ENCODE measurements at places on chromosomes 7 and 10.

GRCh38 chr7:84231157-84231556 lies 36.6 kb upstream of the SEMA3A start:
- DNase-seq: no peak

DNA sequence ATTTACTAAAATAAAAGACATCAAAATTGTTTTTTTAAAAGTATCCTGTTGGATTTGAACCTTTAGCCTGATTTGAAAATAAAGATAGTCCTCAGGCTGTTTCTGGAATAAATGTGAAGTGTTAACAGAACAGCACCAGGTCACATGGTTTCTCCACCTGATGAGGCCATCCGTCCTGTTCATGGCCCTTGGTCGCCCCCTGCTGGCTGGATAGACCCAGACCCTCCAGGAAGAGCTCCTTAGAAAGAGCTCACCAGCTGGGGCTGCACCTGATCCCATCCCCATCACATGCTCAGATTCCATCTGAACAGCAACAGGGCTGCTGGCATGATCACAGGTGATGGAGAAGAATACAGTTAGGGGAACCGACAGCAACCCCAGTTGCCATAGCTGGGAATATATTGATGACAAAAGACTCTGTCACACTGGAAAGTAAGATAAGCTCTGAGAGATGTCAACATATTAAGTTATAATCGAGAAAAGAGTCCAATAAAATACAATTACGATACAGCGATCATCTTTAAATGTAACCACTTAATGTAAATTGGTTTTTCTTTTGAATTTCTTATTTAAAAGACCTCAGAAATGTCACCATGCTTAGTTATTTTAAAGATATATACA lies 4.8 kb downstream of the OR2A14 start:
- DNase-seq: peak; percentile 65

- DNase-seq: no peak
Observed at GRCh38 chr7:2661096-2661449, 26.9 kb upstream of the AMZ1 start.

DNA sequence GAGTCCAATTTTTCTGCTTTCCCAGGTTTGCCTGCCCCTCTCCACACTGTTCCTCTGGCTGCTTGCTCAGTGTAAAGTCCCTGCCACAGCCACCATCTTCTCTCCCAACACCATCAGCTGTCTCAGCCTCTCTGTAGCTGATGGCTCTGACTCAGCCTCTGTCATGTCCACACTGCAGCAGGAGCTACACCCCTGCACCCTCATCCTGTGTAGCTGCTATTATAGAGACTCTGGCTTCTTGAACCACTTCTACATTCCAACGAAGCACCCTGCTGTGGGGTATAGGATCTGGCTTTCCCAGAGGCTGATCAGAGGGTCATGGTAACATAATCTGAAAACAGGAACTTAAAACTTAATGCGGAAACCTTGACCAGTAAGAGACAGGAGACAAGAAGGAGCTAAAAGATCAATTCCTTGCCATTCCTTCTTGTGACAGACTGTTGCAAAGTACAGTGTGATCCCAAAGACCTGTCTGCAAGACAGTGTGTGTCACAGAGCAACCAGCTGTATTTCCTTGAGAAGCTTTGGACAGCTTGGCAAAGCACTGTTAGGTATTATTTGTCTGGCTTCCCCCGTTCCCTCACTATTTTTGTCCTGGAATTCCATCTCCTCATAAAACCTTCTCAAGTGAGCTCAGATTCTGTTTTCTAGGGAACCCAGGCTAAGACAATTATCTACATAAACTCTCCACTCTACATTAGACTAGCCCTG lies 42.3 kb downstream of the NRCAM start:
- no peak for DNase-seq

GRCh38 chr10:30433306-30433729 lies 666 bp upstream of the MAP3K8 start:
- no peak for DNase-seq

GRCh38 chr10:133102415-133103095 lies 14.8 kb downstream of the ADGRA1 start:
- DNase-seq: no peak

- DNase-seq: no peak
Observed at GRCh38 chr7:96578606-96579005, 131.0 kb downstream of the SEM1 start.

DNA sequence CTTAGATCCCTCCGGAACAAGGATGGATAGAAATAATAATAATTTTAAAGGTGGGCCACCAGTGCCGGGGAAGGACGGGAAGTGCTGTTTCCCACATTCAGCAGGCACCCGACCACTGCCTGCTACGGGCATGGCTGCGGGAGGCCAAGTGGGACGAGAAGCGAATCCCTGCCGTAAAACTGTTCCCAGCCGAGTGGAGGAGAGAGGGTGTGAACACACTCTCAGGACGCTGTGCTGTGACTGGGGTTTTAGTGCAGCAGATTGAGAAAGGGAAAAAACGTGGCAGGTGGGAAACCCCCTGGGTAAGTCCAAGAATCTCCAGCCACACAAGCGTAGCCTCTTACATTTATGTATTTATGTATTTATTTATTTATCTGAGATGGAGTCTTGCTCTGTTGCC lies 158.8 kb downstream of the DNAJB6 start:
- no peak for DNase-seq

- no peak for DNase-seq
Observed at GRCh38 chr7:27478556-27478955, 184.1 kb downstream of the HIBADH start.
